ENCODE measurements at places on chromosomes 1 and 21. TPM values are rescaled to one million over a fixed set of nuclear protein-coding genes. Genes with fewer than 3 reads are reported as not detected.

- no peak for DNase-seq
Observed at GRCh38 chr1:18640228-18641004, 9.8 kb downstream of the PAX7 start.

GRCh38 chr21:35206141-35207125 is 157.3 kb upstream of the RUNX1 start:
- DNase-seq, result no peak

- no peak for DNase-seq
Observed at GRCh38 chr1:109564194-109564878, 15.9 kb downstream of the GNAI3 start.

GRCh38 chr1:97938285-97938642 is 17.4 kb upstream of the DPYD start:
- no peak for DNase-seq

DNA sequence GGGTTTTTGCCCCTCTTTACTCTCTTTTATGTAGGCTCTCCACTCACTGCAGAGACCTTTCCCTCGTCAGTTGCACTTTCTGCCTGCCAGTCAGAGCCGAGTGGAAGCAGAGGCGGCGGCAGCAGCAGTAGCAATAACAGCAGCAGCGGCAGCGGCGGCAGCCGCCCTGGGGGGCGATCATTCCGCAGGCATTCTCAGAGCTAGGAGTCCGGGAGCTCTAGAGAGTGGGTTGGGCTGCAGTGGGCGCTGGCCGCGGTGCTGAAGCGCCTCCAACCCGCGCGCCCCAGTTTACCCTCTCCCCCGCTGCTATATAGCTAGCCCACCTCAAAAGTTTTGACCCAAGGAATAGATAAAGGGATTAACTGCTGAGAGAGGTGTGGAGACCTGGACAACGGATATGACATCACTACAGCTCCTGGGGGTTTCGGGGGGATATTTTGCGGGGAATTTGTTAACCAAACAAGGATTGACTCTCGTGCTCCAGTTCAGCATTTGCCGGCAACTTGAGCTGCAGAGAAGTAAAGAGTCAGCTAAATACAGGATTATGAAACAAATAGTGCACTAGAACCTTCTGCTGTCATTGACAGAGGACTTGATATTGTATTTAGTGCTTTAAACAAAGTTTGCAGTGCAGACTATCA is at the start of gene OLFM3:
Gene OLFM3 (minus strand): TSS at position 102 of the 641 bp plus-strand sequence.
- peak; percentile 65 for DNase-seq

DNA sequence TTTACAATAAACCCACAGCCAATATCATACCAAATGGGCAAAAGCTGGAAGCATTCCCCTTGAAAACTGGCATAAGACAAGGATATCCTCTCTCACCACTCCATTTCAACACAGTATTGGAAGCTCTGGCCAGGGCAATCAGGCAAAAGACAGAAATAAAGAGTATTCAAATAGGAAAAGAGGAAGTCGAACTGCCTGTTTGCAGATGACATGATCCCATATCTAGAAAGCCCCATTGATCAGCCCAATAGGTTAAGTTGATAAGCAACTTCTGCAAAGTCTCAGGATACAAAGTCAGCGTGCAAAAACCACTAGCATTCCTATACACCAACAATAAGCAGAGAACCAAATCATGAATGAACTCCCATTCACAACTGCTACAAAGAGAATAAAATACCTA is 235.5 kb downstream of the DPYD start:
- no peak for DNase-seq

DNA sequence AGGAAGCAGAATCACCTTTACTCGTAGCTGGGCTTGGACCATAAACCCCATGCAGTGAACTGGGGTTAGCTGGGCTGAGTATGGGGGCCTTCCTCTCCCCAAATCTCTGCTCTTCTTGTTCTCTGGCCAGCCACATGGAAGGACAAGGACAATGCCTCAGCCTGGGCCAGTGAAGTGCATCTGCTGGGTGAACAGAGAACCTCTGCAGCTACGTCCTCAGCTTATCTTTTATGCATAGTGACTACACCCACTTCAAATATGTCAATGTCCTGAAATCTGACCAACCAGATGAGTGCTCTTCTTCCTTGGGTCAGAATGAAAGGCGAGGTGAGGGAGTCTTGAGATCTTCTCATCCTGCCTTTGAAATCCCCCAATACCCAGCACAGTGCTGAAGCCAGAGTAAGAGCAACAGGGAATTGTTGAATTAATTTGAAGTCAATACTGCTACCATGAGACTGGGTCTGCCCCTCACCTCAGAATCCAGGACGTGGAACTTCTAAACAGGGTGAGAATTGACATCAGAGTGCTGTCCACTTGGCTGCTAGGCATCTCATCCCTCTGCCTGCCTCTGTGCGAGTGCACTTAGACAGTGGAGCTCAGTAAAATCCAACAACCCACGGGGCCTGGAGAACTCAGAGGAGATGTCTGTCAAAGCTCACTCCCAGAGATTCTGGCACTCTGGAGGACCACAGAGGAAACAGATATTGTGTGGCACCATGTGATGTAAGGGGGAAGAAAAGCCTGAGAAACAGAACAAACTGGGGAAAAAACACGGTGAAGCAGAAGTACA is 99.0 kb downstream of the IER5 start:
- DNase-seq, result no peak

DNA sequence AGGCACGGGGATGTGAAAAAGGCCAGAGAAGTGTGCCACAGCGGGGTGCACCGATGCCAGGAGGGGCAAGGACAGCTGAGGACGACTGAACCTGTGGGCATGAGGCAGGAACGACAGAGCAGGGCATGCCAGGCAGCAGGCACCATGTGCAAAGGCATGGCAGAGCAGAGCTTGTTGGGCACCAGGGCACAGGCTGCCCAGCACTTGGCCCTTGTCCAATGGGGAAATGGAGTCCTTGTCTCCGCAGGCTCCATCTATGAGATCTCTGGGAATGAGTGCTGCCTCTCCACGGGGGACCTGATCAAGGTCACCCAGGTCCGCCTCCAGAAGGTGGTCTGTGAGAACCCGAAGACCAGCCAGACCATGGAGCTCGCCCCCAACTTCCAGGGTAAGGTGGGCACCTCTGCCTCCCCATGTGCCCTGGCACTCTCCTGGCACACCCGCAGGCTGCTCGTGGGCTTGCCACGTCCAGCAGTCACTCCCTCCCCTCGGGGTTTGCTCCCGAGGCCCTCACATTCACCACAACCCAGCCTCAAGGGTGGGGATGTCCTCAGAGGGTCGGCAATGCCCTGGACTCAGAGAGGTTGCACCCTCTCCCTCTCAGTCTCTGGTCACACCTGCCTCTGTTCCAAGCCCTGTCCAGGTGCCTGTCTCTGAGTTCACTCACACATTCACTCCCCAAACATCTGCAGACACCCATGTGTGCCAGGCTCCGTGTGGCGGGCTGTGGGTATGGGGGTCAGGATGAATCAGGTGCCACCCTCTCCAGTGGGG is 4.2 kb downstream of the THEMIS2 start:
- DNase-seq, result no peak

FCMR gene
- polyA plus RNA-seq, result 1.4 TPM

NUDT4B gene
- polyA plus RNA-seq, result 1.2 TPM

GRCh38 chr1:107181253-107181969 is 40.6 kb downstream of the NTNG1 start:
- no peak for DNase-seq

DNA sequence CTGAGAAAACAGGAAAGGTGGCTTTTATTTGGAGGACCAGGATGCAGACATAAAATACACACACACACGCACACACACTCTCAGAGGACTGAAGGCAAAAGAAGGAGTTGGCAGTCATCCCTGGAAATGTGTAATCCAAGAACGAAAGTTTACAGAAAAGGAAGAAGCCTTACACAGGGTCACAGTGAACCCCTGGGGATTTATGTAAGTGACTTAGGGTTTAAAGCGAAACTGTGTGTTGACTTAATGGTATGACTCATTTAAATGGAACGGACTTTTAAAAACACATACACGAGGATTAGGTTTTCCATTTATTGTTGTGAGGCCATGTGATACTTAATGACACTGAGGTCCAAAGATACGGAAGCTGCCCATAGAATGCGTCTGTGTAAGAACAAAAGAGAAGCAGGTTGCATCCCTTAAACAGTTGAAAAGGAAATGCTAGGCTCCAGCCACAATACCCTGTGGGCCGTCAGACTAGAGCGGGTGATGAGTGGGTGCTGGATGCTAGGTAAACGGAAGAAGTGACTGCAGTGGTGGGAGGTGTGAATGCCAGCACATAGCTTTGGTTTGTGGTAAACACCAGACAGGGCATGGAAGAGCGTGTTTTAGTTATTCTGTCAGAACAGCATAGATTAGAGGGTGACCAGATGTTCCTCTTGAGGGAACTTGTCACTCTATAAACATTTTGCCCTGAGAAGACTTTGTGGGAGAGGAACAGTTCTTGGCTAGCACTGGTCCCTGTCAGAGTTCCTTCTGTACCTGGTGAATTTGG is 21.6 kb upstream of the BCL10 start:
- DNase-seq, result peak; percentile 38

LENEP gene
- 0.81 TPM for polyA plus RNA-seq

DNA sequence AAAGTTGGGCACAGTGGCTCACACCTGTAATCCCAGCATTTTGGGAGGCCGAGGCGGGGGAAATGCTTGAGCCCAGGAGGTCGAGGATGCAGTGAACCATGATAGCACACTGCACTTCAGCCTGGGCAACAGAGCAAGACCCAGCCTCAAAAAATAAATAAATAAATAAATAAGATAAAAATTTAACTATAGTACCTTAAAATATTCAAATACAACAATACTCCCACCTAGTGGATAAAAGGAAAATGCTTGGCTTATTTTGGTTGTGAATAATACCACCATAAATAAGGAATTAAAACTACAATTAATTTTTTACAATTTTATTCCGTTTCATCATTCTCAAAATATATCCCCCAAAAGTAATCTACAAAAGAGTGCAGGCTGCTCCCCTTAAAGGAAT is 8.1 kb downstream of the PSMG1 start:
- DNase-seq, result no peak

KAZN gene
- polyA plus RNA-seq, result 32.6 TPM

SMIM1 gene
- polyA plus RNA-seq, result 7.4 TPM

DNA sequence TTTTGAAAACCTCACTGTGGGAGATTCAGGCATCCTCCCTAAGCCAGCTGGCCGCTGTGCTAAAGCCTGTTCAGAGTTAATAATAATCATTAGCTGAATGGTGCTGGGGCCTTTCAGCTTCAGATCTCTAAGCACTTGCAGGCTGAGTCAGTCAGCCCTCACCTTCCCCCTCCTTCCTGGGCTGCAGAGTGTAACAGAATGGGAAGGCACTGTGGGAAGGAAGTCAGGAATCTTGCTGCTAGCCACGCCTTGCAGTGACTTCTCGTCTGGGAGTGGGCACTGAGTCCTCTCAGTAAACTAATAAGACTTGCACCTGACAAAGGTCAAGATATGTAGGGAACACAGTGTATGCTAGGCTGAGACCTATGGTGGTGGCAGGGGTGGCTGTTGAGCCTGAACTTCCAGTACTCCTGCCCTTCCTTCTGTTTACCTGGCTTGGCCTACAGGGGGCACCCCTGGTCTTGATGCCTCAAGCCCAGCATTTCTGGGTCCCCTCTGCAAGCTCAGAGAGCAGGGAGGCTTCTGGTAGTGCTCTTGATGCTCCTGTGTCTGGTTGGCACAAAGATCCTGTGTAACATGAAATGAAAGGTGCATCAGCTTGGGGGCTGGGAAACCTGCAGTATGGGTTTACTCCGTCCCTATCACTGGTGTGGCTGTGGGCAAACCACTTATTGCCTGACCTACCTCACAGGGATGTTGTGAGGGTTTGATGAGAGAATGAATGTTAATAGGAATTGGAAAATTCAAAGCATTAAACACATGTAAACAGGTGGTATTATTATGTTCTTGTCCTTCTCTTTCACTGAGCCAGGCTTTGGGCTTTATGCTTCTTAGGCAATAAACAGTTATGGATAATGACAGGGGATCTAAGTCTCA is 6.0 kb downstream of the CYB561D1 start:
- DNase-seq, result no peak

GRCh38 chr1:232627645-232628334 is 2.1 kb downstream of the SIPA1L2 start:
- no peak for DNase-seq

- no peak for DNase-seq
Observed at GRCh38 chr1:167412920-167413319, 105.4 kb downstream of the CD247 start.

GRCh38 chr1:212219679-212220463 is 65.3 kb upstream of the PPP2R5A start:
- no peak for DNase-seq

- DNase-seq, result no peak
Observed at GRCh38 chr1:150909585-150910180, 16.5 kb upstream of the SETDB1 start.

ACTL8 gene
- not detected for polyA plus RNA-seq

- DNase-seq, result no peak
Observed at GRCh38 chr1:109131059-109131458, 17.1 kb downstream of the ELAPOR1 start.

DNA sequence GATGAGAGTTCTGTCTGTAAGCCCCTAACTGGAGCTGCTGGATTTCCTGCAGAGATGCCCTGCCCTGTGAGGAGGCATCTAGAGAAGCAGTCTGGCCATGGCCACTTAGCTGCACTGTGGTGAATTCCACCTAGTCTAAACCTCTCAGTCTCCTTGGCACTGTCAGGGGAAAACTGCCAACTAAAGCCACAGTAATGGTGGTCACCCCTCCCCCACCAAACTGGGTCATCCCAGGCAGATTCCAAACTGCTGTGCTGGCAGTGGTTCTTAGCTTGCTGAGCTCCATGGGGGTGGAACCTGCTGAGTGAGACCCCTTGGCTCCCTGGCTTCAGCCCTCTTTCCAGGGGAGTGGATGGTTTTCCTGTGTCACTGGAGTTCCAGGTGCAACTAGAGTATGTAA is 740.6 kb downstream of the RWDD3 start:
- no peak for DNase-seq

- DNase-seq, result no peak
Observed at GRCh38 chr1:228007049-228007800, 427 bp downstream of the WNT3A start.

DNA sequence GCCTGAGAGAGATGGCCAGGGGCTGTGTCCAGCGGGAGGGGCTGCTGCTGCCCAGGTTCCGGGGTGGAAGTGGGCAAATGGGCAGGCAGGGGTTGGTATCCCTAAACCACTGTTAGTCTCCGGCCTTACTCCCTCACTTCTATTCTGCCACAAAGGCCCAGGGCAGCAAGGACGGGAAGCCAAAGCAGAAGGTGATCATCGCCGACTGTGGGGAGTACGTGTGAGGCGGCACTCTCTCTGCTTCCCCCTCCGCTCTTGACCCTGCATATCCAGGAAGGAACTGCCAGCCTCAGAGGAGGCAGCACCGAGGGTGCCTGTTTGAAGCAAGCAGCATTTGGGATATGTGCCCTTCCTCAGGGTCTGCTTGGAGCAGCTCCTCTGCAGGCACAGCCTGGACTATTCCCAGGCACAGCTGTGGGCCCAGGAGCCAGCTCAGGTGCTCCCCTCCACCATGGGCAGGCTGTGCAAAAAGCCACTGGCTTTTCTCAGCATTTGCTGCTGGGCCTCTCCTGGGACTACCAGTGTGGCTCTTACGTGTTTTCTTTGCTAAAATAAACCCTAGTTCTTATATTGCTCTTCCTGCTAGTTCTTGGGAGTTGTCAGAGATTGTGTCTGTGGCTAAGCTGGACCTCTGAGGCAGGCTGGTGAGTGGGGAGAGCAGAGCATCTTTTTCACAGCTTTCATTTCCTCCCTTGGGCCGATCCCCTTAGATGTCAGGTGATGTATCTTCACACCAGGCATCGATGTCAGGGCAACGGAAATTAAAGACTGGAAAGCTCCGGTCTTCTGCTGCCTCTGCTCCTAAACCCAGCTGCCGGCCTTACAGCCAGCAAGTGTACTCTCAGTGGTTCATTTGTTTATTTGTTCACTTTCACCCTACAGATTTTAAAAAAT is 14.7 kb downstream of the PPIE start:
- DNase-seq, result no peak

- no peak for DNase-seq
Observed at GRCh38 chr1:206685334-206685768, 646 bp downstream of the MAPKAPK2 start.

GRCh38 chr1:51535006-51535592 is 16.0 kb upstream of the EPS15 start:
- DNase-seq, result peak; percentile 41

Data from left lung (tissue), 14 donors.